AG04450 (cell line): ENCODE measurements at places on chromosomes 1 and 21. TPM values are rescaled to one million over a fixed set of nuclear protein-coding genes. Genes with fewer than 3 reads are reported as not detected.

DNA sequence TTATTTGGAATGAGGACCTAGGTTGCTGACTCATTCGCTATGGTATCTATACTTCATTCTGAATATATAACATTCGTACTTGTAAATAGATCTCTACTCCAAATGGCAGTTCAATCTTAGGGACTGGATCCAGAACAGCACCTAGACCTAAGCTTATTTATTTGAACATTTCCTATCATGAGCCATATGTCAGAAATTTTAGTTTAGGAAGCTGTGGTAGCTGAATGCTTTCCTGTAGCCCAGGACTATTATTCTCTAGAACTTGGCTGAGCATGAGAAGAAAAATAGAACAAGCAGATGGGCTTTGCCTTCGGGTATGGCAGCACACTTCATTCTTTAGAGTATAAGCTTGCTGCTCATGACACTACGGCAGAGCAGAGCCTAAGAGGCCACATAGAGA is 1114.4 kb upstream of the B3GALT2 start:
- no peak for DNase-seq

DNA sequence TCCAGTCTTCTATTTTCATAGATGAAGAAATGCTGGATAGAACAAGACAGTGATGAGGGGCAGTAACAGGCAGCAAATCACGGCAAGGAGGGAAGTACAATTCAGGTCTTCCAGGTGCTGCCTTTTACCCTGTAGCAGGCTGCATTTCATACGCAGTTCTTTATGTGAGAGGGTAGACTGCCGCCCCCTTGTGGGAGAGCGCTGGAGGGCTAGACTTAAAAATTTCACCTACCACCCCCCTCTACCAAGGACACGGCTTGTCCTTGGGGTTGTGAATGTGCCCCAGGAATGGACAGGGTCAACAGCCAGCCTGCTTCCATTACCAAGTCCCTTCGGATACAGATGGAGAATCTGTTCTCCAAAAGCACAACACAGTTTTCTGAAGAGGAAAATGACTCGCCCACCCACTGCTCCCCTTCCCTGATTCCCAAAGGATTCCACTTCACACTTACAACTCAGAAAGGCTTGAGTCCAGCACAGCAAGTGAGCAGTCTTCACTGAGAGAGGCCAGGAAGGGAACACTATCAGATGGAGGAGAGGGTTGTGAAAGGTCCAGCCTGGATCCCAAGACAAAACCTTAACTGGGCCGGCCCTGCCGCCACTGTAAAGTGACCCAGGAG is 7.4 kb downstream of the WDR77 start:
- DNase-seq: no peak

DNA sequence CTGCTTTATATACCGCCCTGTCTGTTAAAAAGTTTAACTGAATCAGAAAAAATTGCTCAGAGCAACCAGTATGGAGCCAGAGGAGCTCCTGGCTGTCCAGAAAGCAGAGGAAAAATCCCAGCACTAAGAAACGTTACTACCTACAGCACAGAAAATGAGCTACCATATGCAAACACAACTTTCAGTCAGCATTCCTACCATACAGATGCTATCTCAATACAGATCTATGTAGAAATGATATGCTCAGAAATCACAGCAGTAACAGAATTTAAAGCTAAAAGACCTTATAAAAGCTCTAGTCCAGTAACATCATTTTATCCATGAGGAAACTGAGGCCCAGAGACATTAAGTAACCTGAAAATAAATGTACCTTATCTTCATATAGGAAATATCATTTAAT is 38.7 kb downstream of the PCNX2 start:
- no peak for DNase-seq

DNA sequence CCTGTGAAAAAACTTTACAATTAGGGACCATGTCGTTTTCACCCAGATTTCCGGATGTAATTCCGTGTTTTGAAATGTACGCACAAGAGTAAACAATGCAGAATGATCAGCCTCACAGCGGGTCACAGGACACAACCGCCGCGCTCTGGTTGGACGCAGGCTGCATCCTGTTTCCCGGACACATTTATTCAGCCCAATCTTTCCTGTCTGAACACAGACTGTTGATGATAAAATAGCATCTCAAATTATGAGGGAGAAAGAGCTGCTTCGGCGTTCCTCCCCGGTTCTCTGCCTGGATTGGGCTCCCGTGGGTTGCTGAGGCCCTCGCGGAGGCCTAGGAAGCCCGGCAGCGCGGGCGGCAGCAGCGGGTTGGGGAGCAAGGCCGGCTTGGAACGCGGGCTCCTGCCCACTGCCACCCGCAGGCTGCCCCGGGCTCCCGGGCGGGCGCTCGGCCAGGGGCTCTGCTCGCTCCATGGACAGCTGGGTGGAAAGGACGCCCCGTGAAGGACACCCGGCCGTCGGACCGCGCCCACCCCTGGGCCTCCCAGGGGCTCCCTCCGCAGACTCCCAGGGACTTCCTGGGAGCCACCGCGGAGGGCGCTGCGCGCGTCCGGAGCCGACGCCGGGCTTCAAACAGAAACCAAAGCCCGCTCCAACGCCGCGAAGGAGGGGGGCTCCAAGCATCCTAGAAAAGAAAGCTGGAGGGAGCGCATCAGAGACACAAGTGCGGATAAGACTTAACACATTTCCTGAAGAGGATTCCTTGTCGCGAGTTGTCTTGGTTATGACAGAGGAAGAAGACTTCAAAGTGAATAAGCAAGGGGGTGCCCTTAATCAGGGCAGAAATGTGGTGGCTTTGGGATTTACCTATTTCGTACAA is 122.3 kb downstream of the ESRRG start:
- peak; percentile 38 for DNase-seq

- no peak for DNase-seq
Observed at GRCh38 chr1:200150721-200151120, 123.2 kb downstream of the NR5A2 start.

- no peak for DNase-seq
Observed at GRCh38 chr21:35485364-35485763, 436.3 kb upstream of the RUNX1 start.

GRCh38 chr1:23904748-23905357 is 8.3 kb downstream of the CNR2 start:
- no peak for DNase-seq

GRCh38 chr1:236800002-236800620 is 5.0 kb downstream of the MTR start:
- DNase-seq: no peak

GRCh38 chr1:53153752-53154151 is 11.3 kb upstream of the SLC1A7 start:
- DNase-seq: no peak

- no peak for DNase-seq
Observed at GRCh38 chr1:216331211-216331610, 92.0 kb downstream of the USH2A start.

GRCh38 chr1:42680921-42681683 is 1.1 kb upstream of the YBX1 start:
- no peak for DNase-seq

- no peak for DNase-seq
Observed at GRCh38 chr1:186082235-186082937, 292.7 kb downstream of the TPR start.

DNA sequence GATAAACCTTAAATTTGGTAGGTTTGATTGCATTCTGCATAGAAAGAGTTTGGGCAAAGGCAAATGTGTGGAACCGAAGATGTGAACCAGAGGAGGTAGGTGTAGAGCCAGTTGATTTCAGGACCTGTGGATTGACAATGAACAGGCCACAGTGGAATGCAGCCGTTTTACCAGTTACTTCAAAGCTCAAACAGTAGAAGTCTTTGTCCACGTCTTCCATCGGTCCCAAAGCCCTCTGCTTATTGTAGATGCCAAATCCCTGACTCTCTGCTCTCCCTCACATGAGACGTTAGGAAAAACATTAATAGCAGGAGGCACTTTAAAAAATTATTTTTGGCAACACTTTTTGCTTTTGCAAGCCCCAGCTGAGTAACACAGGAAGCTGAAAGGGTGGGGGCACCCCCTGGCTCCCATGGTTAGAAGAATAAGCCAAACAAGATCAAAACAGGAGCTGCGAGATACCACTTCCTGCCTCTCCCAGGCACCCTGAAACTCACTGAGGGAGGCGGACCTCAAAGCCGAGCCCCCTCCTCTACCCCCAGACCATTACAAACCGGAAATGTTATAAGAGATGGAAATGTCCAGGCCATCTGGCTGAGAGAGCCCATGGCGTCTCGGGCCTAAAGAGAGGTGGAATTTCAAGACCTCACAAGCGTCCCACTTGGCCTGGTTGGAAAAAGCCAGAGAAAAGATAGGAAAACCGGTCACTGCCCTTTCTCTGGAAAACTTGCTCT is 13.5 kb downstream of the TRAF3IP3 start:
- peak; percentile 66 for DNase-seq

GRCh38 chr1:58430421-58431275 is 115.9 kb downstream of the OMA1 start:
- no peak for DNase-seq

DNA sequence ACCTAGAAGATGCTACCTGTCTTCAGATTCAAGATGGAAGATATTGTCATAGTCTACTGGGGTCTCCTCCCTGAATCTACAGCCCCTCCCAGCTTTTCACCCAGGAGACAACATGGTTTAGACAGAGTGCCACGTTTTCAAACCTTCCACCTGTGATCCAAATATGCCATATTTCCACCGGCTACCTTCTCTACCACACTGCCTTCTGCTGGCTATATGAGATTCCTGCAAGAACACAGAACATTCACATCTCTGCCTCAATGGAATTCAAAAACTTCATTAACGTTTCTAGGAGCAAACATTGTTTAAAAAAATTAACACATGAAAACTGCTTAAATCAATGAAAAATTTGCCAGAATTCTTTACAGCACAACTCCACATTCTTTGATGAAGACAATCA is 12.9 kb upstream of the LELP1 start:
- DNase-seq: no peak

DNA sequence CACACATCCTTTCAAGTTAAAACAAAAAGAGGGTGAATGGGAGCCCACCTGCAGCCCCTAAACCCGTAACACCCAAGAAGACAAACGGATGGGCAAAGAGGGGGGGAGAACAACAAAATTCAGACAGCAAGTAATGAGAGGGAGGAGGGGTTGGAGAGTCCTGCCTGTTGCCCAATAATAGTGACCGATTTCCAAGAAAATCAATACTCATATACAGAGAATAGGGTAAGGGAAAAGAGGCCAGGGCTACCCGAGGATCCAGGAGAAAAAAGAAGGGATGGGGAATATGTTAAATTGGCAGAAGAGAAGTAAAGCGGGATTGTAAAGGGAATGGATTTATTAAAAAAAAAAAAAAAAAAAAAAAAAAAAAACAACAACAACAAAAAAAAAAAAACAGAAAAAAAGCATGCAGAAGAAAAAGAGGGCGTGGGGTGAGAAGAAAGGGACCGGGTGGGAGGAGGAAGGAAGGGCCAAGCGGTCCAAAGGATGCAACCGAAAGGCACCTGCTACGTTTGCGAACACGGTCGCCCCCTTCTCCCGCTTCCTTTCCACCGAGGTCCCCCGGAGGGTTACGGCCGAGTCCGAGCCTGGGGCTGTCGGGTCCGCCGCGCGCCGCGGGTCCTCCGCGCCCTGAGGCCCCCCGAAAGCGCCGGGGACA is 930 bp downstream of the SLC30A10 start:
- no peak for DNase-seq

DNA sequence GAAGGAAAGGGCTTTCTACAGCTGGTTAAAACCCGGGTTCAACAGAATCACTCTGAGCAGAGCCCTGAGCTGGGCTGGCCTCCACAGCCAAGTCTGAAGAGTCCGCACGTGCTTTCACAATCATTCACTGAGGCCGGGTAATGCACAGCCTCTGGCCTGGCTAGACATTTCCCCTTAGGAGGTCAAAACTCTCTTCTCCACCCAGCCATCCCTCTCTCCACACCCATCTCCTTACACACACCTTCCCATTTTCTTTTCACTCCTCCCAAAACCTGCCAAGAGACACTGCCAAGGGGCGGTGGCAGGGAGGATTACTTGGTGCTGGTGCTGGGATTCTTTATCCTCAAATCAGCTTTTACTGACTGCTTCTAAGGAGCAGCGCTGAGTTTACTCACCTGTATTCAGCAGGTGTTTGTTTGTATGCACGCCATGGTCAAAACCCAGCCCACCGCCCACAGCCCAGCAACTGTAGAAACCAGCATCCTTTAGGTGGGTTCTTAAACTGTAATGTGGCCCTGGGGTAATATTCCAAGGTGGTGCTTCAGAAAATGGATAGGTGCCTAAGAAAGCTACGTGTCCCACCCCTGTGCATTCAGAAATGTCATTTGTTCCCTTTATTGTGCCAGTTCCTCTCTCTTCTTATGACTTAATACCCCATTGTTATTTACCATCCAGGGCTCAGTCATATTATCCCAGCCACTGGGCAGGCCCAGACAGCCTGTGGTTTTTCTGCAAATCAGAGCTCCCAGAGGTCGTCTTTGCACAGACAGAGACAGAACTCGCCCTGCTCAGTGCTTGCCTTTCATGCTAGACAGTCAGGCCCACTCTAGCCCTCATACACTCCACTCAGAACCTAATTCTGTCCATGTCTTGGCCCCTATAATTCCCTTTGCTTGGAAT is 80.2 kb downstream of the ADSS2 start:
- DNase-seq: no peak

The ZNF648 gene
- polyA plus RNA-seq: not detected in 2 replicates

The OR13G1 gene
- polyA plus RNA-seq: not detected in 2 replicates

The HEYL gene
- polyA plus RNA-seq: 0.14 TPM in 2 replicates

The FMO3 gene
- polyA plus RNA-seq: 2.8 and 3.0 TPM in 2 replicates

The ANGPTL3 gene
- polyA plus RNA-seq: not detected in 2 replicates

The PLEKHA6 gene
- polyA plus RNA-seq: 6.8 and 7.7 TPM in 2 replicates

The CNR2 gene
- polyA plus RNA-seq: not detected in 2 replicates
